AG08395 (cell line): ENCODE measurements at places on chromosomes 2 and 18.
A peak's percentile ranks its signal among the peaks of the same experiment; 100 is the strongest.

DNA sequence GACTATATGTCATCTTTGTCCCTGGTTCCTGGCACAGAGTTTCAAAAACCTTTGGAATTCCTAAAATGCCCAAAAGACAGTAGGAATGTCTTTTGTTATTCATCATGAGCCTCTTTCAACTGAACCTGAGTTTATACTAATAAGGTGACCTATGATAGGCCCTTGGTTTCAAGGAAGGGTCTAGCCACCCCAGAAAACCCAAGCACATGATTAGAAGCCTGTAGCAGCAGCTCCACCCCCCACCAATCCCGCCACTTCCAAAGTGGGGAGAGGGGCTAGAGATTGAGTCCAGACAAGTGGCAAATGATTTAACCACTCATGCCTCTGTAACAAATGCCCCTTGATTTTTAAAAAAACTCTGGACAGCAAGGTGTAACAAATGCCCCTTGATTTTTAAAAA, 56.8 kb downstream of the ADD2 start:
- DNase-seq = no peak

- DNase-seq = no peak
Observed at GRCh38 chr2:218648787-218649100, 10.7 kb downstream of the ZNF142 start.

- DNase-seq = no peak
Observed at GRCh38 chr18:10020171-10020570, 106.4 kb downstream of the VAPA start.

GRCh38 chr2:23814963-23815362, 112.0 kb downstream of the ATAD2B start:
- DNase-seq = no peak

DNA sequence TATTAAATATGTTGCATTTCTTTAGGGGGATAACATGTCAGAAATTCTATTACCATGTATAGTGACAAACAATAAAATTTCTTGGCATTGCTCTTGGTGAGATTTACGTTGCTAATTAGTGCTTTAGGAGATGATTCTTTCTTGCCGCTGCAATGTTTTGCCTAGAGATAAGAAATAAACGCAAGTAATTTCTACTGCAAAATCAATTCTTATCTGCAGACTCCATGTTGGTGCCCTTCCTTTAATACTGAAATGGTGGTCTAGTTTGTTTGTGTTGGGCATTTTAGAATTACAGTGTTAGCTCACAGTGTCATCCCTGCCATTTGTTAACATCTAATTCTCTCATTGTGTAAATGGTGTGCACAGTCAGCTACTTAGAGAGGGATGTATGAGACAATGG, 34.6 kb downstream of the ASXL3 start:
- no peak for DNase-seq

GRCh38 chr2:198309673-198310280, 505.4 kb downstream of the PLCL1 start:
- DNase-seq = peak; percentile 71

DNA sequence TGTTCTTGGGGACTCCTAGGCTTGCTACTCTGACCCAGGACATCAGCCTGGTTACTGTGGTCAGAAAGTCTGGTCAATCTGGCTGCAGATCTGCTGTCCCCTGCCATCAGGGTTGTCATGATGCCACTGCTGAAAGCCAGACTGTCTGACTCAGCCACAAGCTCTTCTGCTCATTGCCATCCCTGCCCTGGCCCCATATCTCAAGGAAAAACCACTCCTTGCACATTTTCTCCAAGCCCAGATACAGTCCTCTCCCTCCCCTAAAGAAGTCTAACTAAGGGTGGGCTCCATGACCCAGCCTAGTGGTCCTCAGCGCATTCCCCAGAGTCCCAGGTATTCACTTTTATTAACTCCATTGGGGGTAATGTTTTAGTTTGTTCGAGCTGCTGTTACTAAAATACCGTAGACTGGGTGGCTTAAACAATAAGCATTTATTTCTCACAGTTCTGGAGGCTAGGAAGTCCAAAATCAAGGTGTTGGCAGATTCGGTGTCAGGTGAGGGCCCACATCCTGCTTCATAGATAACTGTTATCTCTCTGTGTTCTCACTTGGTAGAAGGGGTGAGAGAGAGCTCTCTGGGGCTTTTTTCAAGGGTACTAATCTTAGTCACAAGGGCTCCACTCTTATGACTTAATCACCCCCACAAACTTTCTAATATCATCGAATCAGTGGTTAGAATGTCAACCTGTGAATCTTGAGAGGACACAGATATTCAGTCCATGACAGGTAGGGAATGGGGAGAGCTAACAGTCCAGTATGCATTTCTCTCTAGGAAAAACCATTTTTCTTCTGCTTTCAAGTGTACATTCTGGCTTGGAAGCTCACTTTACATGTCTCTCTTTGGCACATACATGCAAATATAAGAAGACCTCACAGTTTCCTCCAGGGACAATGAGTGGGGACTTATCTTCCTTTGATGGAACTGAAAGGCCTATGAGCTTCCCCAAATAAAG, 94.8 kb upstream of the CXCR4 start:
- DNase-seq = no peak

DNA sequence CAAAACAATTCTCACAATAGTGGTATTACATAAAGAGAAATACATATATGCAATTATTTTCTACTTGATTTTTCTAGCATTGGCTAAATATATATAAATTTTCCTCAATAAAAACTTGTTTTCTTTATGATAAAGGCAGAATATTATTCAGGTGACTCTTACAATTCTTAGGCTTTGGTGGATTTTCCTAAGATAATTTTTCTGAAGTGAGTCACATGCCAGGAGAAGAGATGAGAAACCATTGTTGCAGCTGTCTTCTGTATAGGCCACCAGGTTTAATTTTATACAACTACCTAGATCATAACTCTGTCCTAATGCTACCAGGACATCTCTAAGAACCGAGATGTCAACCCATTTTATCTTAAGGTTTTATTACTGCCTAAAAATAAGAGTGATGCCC, 552.4 kb upstream of the CDH2 start:
- no peak for DNase-seq

GRCh38 chr18:22695674-22696073, 237.5 kb upstream of the RBBP8 start:
- no peak for DNase-seq

- no peak for DNase-seq
Observed at GRCh38 chr18:27461957-27462356, 276.8 kb upstream of the CHST9 start.

DNA sequence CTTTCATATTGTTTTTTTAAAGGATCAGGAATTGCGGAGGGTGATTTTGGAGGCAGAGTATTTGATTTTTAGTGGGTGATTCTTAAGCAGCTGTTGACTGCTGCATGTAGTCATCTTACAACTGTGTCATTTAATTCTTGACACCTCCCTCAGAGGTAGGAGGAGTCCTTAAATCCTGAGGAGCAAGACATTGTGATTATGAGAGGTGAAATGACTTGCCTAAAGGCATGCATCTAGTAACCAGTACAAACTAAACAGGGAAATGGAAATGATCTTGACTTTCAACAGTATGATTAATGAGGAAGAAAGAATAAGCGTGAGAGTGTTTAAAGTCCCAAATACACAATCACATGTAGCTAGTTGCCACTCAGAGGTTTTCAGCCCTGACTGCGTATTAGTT, 440.7 kb downstream of the THSD7B start:
- DNase-seq = no peak

DNA sequence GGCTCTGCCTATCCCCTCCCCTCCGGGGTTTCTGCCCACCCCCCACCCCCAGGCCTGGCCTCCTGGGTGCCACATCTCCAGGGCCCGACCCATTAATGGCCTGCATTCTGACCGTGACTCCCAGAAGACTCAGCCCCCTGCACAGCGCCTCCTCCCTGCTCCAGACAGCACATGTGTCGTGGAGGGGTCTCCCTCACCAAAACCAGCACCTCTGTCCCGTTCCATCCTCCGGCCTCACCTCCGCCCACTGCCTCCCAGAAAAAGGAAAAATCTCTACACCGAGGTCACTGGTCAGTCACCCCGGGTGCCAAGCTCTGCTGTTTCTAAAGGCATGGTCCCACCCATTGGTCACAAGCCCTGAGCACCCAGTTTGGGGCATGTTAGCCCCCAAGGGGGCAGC, 65.2 kb downstream of the GBX2 start:
- DNase-seq = no peak

GRCh38 chr2:88683160-88684021, 8.1 kb upstream of the RPIA start:
- DNase-seq = no peak

- DNase-seq = no peak
Observed at GRCh38 chr18:43751835-43752234, 474.5 kb upstream of the SYT4 start.

- peak; percentile 56 for DNase-seq
Observed at GRCh38 chr2:120863661-120864320, 128.1 kb downstream of the GLI2 start.

DNA sequence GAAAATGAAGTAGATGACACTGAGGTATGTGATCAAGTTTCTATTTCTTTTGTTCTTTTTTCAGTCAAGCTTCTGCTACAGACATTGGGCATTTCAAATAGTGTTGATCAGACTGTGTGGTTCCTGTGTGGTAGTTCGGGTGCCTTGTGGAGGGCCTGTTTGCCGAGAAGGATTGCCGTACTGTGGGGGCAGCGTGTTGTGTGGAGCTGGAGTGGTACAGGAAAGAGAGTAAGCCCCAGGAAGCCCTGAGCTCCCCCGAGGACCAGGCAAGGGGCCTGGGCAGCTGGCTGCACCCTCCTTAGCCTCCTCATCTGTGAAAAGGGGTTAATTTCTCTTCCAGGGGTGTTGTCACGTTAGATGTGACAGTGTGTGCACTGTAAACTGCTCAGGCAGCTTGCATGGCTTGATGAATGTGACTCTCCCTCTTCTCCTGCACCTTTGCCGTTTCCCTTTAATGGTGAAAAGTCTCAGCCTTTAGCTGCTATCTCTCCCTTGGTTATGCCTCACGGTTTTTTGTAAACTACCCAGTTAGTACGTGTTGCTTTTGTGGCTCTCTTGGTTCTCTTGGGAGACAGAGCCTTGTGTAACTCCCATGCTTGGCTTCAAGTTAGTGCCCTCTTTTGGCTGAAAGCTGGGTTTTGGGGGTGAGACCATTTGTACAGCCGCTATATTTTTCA, 19.5 kb downstream of the C2orf74 start:
- no peak for DNase-seq

DNA sequence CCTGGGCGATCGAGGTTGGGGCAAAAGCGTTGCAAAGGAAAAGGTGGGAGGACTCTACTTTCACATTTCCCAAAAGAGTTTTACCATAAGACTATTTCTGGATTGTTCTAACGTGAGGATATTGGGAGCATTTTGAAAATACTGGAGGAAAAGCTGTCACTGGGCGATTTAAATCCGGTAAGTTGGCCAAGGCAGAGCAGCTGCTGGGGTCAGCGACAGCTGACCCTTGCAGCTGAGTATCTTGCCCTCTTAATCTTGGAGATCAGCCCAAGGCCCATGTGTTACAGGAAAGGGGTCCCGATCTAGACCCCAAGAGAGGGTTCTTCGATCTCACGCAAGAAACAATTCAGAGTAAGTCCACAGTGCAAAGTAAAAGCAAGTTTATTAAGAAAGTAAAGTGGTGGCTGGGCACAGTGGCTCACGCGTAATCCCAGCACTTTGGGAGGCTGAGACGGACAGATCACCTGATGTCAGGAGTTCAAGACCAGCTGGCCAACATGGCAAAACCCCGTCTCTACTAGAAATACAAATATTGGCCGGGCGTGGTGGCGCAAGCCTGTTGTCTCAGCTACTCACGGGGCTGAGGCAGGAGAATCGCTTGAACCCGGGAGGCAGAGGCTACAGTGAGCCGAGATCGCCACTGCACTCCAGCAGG, 964 bp upstream of the ST3GAL5 start:
- DNase-seq = no peak

- no peak for DNase-seq
Observed at GRCh38 chr18:36337679-36338402, 40.3 kb downstream of the FHOD3 start.

GRCh38 chr2:47521666-47522285, 118.8 kb downstream of the MSH2 start:
- DNase-seq = no peak

DNA sequence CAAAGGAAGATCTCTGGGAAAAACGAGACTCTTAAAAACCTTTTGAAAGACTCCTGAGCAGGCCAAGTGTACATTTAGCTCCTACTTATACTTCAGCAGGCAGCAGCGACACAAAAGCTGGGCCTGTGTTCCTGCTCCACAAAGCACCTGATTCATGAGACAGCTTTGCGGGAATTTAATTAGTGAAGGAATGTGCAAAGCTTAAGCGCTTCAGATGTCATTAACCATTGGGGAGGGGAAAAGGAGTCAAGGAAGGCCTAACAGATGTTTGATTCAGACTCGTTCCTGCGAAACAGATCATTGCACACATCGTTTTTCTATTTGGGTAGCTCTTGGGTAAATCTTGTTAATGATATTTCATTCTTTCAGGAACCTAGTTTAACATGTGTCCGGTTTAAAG, 125.9 kb downstream of the MAIP1 start:
- DNase-seq = no peak

GRCh38 chr2:226184540-226184939, 615.1 kb downstream of the IRS1 start:
- no peak for DNase-seq

DNA sequence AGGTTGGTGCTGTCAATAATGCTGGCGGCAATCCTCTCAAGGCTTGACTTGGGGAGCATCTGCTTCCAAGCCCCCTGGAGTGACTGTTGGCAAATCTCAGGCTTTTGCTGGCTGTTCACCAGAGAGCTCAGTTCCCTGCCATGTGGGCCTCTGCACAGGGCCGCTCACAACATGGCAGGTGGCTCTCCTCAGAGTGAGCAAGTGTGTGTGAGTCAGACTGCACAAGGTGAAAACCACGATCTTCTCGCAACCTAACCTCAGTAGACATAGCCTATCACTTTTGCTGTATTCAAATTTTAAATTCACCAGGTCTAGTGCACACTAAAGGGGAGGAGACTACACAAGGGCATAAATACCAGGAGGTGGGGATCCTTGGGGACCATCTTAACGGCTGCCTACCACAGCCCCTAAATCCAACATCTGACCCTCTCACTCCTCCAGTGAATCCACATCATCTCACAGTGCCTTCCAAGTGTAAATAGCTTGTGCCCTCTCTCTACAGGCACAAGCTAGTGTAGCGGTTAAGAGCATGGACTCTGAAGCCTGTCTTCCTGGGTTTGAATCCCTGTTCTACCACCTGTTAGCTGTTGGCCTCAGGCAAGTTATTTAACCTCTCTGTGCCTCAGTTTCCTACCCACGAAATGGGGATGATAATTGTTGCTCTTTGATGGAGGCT, 187.7 kb upstream of the CXCR4 start:
- DNase-seq = no peak

DNA sequence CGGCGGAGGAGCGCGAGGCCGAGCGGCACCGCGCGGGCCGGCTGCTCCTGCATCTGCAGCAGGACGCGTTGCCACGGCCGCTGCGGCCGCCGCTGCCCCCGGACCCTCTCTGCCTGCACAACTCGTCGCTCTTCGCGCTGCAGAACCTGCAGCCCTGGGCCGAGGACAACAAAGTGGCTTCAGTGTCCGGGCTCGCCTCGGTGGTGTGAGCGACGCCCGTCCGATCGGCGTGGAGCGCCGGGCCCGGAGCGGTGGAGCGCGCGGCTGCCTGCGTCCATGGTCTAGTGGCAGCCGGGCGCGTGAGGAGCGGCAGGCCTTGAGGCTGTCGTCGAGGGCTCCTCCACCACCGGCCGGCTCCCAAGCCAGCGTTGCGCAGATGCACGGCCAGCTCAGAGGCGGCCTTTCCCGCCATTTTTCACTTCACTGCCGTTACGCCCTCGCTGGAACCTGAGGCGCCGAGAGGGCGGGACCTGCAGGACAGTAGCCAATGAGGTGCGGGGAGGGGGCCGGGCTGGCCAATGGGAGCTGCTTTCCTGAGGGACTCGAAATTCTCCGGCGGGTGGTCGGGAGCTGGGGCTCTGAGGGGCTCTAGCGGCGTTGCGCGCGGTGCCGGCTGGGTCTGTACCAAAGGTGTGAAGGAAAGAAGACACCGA, 1.9 kb downstream of the TLX2 start:
- peak; percentile 89 for DNase-seq

- DNase-seq = no peak
Observed at GRCh38 chr2:23813438-23813837, 113.5 kb downstream of the ATAD2B start.
